MCF 10A (cell line): ENCODE measurements at places on chromosomes 16 and 17. TPM values are rescaled to one million over a fixed set of nuclear protein-coding genes. Genes with fewer than 3 reads are reported as not detected.

Gene ZG16
- not detected in 2 replicates for total RNA-seq

Gene SYNGR3
- 0.68 and 1.1 TPM in 2 replicates for total RNA-seq

Gene NPIPA2
- 7.3 and 7.6 TPM in 2 replicates for total RNA-seq

Gene CACNG5
- total RNA-seq = not detected in 2 replicates

Gene SPDYE4
- not detected in 2 replicates for total RNA-seq

Gene P2RX5
- total RNA-seq = 4.8 and 4.9 TPM in 2 replicates

Gene SULT1A2
- total RNA-seq = 0.44 and 0.76 TPM in 2 replicates

Gene ENO3
- total RNA-seq = 19.0 and 20.2 TPM in 2 replicates

Gene DLX4
- 0.32 and 0.56 TPM in 2 replicates for total RNA-seq

Gene SLC5A2
- not detected in 2 replicates for total RNA-seq
